ENCODE measurements at places on chromosomes 6 and 20.

DNA sequence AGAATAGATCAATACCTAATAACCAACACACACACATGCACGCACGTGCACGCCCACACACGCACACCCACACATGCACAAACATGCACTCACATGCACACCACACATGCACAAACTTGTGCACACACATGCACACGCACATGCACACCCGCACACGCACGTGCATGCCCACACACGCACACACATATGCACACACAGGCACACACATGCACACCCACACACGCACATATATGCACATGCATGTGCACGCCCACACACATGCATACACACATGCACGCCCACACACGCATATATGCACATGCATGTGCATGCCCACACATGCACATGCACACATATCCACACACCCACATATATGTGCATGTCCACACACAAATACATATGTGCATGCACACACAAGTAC, 26.2 kb upstream of the CHRNA4 start:
- no peak for DNase-seq

DNA sequence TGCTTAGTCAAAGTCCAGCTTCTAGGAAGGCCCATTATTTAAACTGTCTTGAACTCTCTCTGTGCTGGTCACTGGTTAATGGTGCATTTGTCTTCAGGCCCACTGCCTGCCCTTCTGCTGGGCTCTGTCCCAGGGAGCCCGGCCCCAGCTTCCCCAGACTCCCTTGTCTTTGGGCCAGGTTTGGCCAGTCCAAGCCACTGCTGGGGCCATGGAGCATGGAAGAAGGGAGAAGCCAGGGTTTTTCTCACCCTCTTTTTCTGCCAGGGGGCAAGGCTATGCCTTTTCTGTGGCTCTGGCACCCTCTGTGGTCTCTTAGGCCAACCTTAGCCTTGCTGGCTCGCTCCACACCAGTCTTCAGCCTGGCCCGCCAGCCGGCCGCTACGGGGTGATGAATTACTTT, 390.0 kb upstream of the SULF2 start:
- DNase-seq: no peak

DNA sequence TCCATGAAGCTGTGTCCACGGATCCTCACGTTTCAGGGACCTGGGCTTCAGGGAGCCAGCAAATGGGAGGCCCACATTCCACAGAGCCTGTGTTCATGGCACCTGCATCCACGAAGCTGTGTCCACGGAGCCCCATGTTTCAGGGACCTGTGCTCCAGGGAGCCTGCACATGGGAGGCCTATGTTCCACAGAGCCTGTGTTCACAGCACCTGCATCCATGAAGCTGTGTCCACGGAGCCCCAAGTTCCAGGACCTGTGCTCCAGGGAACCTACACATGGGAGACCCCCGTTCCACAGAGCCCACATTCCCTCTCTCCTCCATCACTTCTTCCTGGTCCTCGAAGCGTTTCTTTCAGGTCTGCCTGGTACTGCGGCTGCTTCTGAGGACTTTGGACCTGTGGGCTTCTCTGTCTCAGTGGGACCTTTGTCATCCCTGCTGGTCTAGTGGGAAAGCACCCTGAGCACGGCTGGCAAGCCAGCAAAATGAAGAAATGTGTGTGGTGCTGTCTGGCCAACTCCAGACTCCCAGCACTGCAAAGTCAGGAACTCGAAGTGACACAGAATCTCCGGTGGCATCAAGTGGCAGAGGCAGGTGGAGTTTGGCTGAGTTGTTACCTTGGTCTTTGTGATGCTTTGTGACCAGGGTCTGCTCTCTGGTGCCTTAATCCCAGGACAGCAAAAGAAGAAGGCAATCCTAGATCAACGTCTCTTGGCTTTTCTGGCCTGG, 245.9 kb downstream of the DLL1 start:
- no peak for DNase-seq

DNA sequence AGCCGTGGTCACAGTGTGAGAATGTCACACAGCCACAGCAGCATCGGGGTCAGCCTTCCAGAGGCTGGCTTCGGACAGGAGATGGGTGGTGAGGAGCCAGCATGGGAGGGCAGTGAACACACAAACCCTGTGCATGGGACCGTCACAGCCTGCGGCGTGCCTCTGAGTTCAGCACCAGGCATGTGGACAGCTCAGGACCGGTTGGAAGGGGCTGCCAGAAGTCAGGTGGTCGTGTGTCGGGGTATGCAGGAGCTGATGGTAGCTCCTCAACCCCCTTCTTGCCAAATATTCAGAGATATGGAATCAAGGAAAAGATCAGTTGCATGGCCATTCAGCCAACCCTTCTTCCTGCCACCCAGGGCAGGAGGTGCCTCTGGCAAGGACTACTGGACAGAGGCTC, 28.2 kb downstream of the MYT1 start:
- DNase-seq: no peak

- DNase-seq: no peak
Observed at GRCh38 chr20:9358001-9358400, 156.4 kb upstream of the LAMP5 start.

- DNase-seq: no peak
Observed at GRCh38 chr20:50221501-50222308, 31.1 kb downstream of the CEBPB start.

DNA sequence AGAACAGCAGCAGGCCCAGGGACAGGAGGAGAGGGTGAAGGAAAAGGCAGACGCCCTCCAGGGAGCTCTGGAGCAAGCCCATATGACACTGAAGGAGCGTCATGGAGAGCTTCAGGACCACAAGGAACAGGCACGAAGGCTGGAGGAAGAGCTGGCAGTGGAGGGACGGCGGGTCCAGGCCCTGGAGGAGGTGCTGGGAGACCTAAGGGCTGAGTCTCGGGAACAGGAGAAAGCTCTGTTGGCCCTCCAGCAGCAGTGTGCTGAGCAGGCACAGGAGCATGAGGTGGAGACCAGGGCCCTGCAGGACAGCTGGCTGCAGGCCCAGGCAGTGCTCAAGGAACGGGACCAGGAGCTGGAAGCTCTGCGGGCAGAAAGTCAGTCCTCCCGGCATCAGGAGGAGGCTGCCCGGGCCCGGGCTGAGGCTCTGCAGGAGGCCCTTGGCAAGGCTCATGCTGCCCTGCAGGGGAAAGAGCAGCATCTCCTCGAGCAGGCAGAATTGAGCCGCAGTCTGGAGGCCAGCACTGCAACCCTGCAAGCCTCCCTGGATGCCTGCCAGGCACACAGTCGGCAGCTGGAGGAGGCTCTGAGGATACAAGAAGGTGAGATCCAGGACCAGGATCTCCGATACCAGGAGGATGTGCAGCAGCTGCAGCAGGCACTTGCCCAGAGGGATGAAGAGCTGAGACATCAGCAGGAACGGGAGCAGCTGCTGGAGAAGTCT, 25.5 kb downstream of the C20orf173 start:
- no peak for DNase-seq

Measured in fibroblast of skin of left quadriceps (primary cell).